Pons (tissue), 1 donor: ENCODE measurements at places on chromosomes 1 and 21.
A peak's percentile ranks its signal among the peaks of the same experiment; 100 is the strongest.

DNA sequence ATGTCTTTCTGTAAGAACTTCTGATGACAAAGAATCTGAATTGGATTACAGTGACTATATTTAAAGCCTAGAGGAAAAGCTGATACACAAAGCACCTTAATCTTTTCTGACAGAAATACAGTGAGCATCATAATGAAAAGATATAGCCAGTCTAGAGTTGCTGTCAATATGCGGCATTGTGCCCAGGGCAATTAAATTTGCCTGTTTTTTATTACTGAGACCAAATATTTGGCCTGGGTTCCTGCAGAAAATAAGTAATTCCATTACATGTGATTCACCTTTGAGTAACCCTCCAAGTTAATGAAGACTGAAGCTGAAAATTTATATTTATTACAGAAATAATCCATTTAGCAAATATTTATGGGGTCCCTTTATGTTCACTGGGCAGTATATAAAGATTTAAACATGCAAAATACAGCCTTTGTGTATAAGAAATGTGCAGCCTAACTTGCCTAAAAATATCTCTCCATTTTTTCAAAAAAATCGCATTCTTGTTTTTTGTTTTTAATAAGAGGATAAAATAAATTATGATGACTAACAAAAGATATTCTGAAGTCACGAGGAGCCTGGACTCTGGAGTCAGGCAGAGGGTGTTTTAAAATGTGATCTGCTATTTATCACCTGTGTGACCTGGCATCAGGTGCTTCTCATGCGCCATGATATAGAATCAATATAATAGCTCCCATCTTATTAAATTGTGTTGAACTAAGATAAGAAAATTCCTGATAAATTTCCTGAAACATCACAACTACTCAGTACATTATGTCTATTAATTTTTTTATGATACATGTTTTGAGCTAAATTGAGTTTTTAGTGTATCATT, 83.6 kb downstream of the SGIP1 start:
- no peak for DNase-seq

DNA sequence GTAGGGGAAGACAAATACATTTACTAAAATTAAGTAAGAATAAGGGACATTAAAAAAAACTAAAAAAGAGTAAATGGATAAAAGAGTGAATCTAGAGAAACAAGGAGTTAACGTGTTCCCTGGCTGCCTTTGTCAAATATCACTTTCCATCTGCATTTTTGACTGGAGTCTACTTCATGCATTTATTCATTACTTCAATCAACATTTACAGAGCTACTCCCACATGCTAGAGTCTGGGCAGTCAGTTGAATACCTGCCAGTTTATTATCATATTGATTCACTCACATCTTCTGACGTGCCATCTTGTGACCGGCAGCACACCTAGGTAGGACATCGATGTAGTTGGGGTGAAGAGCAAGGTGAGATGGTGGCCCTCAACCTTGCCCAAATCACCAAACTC, 35.6 kb upstream of the KCNA3 start:
- DNase-seq, result no peak

DNA sequence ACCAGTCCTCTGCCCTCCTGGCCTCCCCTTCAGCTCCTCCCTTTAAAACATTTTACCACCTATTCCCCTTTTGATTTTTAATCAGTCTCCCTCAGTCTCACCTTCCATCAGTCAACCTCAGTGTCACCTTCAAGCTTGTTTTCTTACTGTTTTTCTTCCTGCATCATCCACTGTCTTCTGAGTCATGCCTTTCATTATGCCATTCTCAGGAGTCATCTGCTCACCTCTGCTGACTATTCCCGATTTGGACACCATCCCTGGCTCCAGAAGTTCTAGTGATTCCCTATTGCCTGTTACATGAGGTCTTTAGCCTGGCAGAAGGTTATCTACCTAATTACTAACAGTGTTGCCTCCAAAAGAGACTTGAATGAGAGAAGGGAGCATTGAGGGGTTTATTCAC, 23.9 kb downstream of the NFASC start:
- no peak for DNase-seq

- DNase-seq, result no peak
These were observed 2.7 kb downstream of the MIIP start for GRCh38 chr1:12022036-12022435.

DNA sequence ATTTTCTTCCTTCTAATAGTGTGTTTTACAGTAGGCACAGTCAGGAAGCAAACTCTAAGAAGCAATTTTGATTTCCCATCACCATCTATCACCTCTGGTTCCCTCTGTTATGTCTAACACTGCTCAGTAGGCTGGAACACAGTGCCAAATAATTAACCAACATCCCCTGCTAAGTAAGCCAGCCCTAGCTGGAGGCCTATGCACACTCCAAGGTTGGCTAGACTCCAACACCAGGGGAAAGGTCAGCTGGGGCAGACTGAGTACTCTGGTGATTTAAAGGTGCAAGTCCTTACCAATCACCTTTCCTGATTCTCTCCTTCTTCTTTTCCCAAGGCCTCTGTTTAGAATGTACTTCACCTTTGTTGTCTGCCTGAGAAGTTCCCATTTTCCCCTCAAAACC, 46.5 kb upstream of the BEND5 start:
- DNase-seq, result no peak

DNA sequence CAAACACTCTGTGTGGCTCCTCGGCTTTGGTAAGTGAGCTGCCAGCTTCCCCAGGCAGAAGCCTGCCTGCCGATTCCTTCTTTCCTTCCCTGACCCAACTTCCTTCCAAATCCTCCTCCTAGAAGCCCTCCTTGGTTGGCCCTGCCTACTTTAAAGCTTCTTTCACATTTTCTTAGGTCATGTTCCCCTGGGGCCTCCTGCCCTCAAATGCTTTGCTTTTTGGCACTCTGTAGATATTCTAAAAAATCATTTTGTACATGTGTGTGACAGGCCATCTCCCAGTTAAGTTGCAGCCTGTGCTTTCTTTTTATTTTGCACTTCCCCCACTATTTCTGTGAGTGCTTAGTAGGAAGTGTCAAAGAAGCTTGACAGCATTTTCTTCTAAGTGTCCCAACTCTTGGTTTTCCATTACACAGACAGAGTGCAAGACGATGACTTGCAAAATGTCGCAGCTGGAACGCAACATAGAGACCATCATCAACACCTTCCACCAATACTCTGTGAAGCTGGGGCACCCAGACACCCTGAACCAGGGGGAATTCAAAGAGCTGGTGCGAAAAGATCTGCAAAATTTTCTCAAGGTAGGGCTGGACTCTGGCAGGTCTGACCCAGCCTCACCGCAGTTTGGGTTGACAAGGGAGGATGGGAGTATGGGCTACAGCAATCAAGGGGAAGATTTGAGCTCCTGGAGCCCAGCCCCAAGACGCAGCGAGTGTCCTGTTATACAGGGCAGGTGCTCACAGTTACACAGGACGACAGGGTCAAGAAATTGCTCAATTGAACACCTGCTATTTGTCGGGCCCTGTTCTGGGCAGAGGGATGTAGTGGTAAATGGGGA, at the start of gene S100A9:
Gene S100A9, plus strand, starts transcription at position 2 of the 838 bp plus-strand sequence. Its CDS starts 430 bp downstream, at position 432.
- DNase-seq, result no peak

- no peak for DNase-seq
These were observed 10.2 kb upstream of the IL10 start for GRCh38 chr1:206782448-206782847.

DNA sequence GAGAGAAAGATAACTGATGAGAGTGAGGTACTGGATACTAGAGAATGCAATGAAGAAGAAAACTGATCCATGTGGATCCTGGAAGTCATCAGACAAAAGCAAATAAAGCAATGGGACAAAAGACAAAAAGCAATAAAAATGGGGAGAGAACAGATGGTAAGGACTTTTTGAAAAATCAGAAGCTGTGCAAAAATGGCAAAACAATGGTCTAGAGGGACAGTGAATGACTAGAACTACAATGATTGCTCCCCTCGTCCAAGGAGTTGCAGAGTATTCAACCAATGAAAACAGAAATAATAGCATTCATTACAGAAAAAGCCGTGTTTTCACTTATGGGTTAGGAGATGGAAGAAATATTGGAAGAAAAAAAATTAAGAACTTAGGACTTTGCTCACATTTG, 18.5 kb downstream of the LUZP1 start:
- no peak for DNase-seq

GRCh38 chr1:47235241-47235681, 3.2 kb upstream of the TAL1 start:
- DNase-seq, result peak; percentile 68

DNA sequence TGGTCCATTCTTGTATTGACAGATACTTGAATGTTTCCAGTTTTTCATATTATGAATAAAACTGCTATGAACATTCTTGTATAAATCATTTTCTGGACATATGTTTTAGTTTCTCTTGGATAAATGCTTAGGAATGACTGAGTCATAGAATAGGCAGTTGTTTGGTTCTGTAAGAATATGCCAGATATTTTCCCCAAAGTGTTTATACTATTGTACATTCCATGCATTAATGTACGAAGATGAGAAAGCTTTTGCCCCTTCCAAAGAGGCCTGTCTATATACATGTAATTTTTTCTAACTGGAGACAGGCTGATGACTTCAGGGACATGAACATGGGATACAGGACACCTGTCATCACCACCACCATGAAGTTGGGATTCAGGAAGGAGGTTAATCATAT, 11.3 kb downstream of the NBPF3 start:
- no peak for DNase-seq

DNA sequence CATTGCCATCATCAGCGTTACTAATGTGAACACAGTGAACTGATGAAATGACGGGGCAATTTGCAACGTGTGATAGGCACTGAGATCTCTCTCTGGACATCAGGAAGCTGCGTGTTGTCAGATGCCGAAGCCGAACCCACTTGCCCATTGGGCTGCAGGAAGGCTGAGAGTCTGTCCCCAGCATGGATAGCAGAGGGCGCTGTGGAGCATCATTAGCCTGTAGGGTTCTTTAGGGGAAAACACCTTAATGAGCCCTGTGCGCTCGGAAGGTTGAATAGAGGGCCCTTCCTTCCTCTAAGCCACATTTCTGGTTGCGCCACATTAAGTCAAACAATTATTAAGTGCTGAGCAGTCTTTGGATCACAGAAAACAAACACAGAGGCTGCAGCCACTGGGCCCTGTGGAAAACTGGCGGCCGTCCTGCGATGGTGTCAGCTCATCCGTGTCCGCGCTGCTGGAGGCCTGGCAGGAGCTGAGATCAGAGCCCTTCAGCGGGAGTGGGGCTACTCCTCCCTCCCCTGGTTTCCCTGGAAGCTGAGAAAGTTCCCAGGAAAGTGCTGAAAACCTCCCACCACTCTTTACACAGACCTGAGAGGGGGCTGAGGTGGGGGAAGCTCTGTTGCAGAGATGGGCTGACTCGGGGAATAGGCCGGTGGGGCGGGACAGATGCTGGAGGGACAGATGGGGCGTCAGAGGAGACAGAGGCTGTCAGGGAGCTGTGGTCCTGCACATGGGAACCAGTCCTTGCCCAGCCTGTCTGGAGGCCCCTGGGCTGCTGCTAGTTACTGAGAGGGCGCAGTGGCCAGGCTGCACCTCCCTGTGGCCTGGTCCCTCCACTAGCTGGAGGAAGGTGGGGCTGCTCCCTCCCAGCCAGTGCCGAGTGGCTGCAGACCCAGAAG, 12.7 kb downstream of the TFF2 start:
- peak; percentile 75 for DNase-seq

DNA sequence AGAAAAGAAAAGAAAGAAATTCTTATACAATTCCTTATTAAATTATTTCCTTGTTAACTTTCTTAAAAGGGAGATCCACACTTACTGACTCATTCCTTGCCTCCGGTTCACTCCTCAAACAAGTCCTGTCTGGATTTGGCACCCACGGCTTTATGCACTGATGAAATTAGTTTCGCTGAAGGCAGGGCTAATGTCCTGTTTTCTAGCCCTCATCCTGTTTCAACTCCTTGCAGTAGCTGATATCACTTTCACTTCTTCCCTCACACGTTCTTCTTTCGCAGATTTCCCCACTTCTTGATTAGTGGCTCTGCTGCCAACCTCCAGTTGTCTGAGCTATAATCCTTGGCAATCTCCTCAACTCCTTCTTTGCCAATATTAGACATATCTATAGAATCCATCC, 215.2 kb downstream of the URB2 start:
- DNase-seq, result no peak

GRCh38 chr21:31191553-31191952, 152.5 kb downstream of the TIAM1 start:
- no peak for DNase-seq

DNA sequence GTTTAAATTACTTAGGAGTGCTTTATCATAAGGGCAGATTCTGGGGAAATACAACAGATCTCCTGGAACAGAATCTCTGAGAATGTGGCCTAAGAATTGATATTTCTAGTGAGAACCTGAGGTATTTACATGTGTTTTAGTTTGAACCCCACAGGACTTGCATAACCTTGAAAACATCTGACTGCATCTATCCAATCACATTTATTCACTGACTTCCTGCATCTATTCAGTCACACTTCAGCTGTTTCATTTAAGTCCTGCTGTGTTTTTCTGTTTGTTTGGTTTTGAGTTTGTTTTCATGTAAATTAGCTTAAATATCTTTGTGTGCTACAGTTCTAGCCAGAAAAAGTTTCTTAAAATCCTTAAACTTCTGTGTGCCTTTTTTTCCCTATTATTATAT, 1260.7 kb downstream of the PLA2G4A start:
- no peak for DNase-seq
